ENCODE measurements at places on chromosomes 13 and 19. TPM values are rescaled to one million over a fixed set of nuclear protein-coding genes. Genes with fewer than 3 reads are reported as not detected.

DNA sequence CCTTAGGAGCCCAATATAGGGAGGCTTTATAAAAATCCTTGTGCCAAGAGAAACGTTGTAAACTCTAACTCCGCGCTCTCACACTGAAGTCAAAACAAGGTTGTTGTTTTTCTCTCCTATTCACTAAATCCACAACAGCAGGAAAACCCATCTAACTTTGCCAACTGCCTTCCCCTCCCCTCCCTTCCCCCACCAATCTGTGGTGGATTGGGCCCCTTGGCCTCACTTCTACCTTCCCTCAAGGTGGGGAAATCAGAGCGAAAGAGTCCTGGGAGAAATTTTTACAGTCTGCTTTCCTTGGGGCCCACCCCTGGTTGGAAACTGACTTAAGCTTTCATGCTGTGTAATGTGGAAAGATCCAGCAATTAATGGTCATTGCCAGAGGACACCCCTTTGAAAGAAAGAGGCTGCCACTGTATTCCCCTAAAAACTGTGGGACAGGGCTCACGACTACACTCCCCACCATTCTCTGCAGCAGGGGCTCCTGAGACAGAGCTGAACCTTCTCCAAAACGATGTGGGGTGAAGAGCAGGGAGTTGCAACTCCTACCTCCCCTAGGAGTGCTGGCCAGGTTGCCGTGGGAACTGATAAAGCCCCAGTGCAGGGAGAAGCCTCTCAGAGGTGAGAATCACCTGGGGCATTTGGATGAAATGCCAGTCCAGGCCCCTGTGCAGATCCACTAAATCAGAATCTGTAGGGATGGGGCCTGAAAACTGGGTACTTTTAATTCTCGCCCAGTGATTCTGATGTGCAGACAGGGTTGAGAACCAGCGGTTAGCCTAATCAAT is 1.1 kb downstream of the DHRS12 start:
- DNase-seq = no peak

- DNase-seq = no peak
Observed at GRCh38 chr13:40517486-40518480, 148.7 kb downstream of the FOXO1 start.

- DNase-seq = no peak
Observed at GRCh38 chr13:29496241-29496712, 99.2 kb downstream of the SLC7A1 start.

GRCh38 chr19:51980116-51980736 is 6.4 kb downstream of the ZNF350 start:
- peak; percentile 19 for DNase-seq

- no peak for DNase-seq
Observed at GRCh38 chr19:31500946-31501345, 151.7 kb upstream of the TSHZ3 start.

OR10H5 gene
- total RNA-seq = not detected

MUC16 gene
- not detected for total RNA-seq

SHD gene
- not detected for total RNA-seq

Measured in Caki2 (cell line).